Right ventricle myocardium superior (tissue), 1 donor: ENCODE measurements at places on chromosomes 11 and 22. TPM values are rescaled to one million over a fixed set of nuclear protein-coding genes. Genes with fewer than 3 reads are reported as not detected.
A peak's percentile ranks its signal among the peaks of the same experiment; 100 is the strongest.

GRCh38 chr22:22746963-22747933 is 102.8 kb downstream of the GGTLC2 start:
- no peak for DNase-seq

- DNase-seq = peak; percentile 40
Measured at GRCh38 chr11:3158821-3159220, 6.3 kb downstream of the OSBPL5 start.

- DNase-seq = no peak
Measured at GRCh38 chr11:108518581-108518980, 20.4 kb upstream of the POGLUT3 start.

DNA sequence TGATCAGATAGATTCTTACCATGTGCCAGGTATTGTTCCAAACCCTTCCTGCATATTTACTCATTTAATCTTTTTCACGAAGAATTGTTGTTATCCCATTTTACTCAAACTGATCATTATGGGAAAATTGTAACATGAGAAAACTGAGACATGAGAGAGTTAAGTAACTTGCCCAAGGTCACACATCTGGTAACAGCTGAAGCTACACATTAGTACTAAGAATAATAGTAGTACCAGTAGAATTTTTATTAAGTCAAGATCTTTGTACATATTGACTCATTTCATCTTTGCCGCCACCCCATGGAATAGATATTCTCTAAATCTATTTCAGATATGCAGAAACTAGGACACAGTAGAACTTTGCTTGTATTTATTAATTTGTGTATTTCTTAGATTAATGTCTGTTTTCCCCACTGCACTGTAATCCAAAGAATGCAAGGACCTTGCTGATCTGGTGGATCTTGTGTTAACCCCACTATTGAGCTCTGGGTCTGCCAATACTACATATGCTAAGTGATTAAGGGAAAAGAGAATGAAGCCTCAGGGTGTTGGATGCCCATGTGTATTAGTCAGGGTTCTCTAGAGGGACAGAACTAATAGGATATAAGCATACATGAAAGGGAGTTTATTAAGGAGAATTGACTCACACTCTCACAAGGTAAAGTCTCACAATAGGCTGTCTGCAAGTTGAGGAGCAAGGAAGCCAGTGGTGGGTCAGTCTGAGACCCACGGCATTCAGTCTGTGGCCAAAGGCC is 72.8 kb downstream of the PARVA start:
- no peak for DNase-seq

GRCh38 chr11:62680825-62681240 is 2.0 kb upstream of the UBXN1 start:
- DNase-seq = peak; percentile 57

GRCh38 chr11:20068691-20069090 is 91.6 kb downstream of the DBX1 start:
- DNase-seq = no peak

DNA sequence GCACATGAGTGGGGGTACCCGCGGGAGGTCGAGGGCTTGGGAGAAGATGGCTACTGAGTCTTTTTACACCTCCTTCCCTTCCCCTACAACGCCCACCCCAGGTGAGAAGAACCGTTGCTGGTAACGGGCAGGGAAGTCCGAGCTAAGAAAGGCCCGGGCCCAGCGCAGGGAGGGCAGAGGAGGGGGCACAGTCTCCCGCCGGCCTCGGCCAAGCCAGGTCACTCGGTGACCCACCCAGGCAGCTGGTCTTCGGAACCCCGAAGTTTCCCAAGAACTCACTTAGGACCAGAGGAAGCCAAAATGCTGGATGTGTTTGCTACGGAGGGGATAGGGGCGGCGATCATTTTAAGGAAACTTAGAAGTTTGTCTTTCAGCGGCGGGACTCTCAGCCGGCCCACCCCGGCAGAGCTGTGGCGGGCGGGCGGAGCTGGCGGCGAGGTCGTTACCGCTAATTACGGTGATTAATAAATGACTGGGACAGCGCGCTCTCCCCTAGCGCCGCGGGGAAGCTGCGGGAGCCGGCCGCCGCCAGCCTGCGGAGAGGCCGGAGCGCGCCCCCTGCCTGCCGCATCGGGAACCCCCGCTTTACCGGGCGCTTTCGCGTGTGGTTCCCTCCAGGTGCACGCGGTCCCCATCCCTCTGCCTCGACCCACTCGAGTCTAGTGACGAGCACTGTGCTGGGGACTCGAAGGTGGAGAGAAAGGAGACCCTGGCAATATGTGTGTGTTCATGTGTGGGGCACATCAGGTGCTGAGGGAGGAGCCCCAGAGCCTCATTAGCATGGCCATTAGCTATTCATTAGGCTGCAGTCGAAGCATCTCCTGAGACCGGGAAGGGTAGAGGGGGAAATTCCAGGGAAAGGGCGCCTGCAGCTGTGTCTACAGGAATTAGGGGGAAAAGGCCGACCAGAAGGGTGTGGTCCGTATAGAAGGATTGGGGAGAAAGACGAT is 945 bp downstream of the ROBO3 start:
- peak; percentile 60 for DNase-seq

DNA sequence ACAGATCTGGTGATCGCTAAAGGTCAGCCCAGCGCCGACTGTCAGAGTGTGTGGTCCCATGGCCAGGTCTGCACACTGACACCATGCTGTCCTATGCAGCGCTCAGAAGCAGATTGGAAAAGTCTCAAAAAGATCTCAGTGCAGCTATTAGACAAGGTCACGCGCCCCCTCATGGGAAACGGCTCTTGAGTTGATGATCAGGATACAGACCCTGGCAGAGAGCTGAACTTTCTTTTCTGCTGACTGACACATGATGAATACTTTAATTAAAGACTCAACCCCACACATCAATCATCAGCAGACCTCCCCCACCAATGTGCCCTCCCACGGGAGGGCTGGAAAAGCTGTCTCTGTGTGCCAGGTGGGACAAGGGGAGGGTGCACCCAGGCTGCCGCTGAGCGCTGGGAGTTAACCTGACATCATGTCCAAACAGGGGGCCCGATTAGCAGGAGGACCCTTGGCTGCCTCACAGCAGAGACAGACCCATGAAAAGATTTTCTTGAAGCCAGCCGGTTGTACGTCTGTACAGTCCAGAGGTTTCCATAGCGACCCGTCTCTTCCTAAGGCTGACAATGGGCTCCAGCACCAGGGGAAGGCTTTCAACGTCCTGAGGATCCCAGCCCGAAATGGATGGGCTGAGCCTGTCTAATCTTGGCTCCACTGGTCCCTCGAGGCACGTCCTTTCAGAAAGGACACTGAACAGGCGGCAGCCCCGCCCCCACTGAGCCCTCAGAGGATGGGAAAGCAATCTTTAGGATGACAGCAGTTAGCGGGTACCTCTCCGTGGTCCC is 26.9 kb downstream of the RASD2 start:
- DNase-seq = peak; percentile 63

DNA sequence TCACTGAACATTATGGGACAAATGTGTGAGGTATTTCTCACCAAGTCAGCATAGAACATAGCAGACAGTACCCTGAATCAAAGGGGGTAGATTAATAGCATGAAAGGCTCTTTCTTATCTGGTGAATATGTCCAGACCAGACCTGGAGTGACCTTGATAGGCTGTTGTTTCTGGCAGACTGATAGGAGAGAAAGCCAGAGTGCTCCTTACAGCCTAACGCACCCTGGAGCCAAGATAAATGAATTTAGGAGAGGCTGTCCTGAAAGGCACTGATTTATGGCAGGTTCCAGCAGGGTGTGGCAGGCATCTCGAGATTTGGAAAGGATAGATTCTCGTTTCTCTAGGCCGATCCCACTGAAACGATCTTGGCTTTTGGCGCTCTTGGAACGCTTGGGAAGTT is 204.6 kb downstream of the DBX1 start:
- DNase-seq = no peak

- no peak for DNase-seq
Measured at GRCh38 chr11:72328366-72329224, 84.6 kb upstream of the PHOX2A start.

DNA sequence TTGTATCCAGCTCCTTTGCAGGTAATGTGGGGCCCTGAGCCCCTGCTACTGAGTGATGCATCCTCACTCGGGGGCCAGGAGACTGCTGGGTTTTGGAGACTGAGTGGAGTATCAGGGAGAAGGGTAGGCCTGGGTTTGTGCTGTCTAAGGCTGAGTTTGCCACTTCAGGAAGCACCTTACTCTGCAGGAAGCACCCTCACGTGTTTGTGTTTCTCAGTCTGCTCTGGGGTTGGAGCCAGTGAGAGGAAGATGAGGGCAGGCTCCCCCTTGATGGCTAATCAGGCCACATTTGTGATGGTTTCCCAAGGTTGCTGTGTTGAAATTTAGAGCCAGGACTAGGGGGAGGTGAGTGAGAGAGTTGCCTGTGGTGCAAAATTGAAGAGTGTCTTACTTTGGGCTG is 13.7 kb upstream of the THY1 start:
- DNase-seq = no peak

- DNase-seq = no peak
Measured at GRCh38 chr11:94199136-94200130, 70.8 kb downstream of the PANX1 start.

- no peak for DNase-seq
Measured at GRCh38 chr11:86663291-86663690, 9.1 kb downstream of the ME3 start.

- no peak for DNase-seq
Measured at GRCh38 chr22:39724390-39724789, 153.8 kb downstream of the CACNA1I start.

GRCh38 chr11:47923667-47924066 is 56.7 kb upstream of the PTPRJ start:
- peak; percentile 72 for DNase-seq

GRCh38 chr11:17702876-17703275 is 16.5 kb upstream of the MYOD1 start:
- DNase-seq = no peak

GRCh38 chr11:28476864-28477263 is 368.7 kb downstream of the METTL15 start:
- DNase-seq = no peak

DNA sequence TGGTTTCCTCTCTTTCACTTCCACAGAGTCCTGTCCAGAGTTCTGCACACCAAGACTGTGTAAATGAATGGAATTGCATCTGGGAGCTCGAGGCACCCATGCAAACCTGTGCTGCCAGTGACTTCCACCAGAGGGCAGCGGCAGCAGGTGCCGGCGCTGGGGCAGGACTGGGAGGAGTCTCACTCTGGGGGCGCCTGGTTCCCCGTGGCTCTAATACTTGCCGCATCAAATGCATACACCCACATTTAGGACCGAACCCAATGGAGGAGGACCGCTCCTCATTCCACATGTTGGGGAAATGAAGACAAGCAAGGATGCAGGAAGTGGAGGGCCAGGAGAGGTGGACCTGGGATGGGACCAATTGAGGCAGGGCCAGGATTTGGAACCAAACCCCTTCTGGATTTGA is 1.1 kb upstream of the CD6 start:
- DNase-seq = peak; percentile 77

DNA sequence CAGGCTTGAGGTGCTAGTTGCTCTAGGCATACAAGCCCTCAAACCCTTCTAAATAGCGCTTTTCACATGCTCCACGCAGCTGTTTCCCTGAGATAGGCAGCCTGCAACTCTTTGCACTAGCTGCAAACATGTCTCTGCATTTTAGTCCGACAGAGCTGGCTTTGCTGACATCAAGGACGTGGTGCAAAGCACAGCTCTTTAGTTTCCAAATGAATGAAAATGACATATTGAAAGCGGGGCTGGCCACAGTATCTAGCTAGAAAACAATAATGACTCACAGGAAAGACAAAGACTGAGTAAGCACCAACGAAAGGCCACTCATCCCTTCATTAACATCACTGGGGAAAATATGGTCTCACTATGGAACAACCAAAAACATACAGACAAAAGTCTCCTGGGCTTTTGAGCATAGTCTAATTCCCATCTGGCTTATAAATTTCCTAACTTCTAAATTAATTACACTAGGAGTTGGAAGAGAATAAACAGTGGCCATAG is 15.3 kb upstream of the ZC3H12C start:
- DNase-seq = no peak

- no peak for DNase-seq
Measured at GRCh38 chr11:15687342-15687741, 572.6 kb downstream of the INSC start.

DNA sequence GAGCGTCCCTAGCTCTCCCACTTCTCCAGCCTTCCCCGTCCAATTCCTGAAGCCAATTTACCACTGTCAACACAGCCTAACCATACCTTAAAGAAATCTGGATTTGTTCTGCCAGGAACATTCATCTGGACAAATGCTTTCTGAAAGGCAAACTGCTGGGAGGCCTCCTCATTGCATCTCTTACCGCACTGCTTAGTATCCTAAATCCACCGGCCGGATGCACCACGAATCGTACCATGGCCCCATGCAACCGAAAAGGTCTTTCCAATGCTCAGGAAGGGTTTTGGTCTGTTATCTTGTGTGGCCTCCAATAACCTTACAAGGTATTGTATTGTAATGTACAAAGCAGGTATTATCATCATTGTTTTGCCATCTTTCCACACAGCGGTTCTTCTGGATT is 57.6 kb downstream of the MYH9 start:
- no peak for DNase-seq

- DNase-seq = no peak
Measured at GRCh38 chr22:35892192-35892591, 136.4 kb downstream of the RBFOX2 start.

DNA sequence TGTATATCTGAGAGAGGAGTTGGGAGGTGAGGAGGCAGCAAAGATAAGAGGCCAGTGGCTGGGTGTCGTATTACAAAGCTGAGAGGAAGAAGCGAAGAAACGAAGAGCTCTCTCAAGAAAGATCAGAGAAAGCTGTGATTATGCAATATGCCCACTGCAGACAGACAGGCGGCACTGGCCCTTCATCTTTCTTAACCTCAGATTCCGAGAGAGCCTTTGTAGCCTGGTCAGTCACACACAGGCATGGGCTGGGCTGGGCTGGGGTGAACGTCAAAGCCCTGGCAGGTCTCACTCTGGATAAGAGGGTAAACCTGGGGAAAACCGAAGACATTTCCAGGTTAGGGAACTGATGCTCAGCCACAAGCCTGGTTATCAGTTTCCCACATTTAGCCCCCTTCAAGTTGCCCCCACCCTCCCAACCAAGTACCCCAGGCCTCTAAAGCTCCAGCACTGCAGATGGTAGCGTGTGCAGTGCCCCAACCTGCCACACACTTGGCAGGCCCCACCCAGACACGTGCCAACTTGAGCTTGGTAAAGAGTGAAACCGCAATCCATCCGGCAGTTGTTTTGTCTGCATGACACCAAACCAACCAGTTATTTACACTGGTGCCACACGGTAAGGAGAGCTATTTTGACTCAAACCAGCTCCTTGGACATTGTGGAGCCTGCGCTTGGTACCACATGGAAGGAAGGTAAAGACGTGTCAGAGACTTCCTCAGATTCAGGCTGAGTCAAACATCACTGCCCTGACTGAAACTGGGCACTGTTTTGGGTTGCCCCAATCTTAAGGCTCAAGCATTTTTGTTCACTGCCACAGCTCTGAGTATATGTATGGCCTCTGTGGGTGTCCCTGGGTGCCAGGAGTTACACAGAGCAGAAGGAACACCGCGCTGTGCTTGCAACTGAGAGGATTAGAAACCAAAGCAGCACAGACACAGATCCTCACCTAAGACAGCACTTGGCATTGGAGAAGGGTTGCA is 135.9 kb downstream of the FDX1 start:
- no peak for DNase-seq

PLAAT5 gene
- 4.0 TPM for total RNA-seq

ROBO4 gene
- total RNA-seq = 21.9 TPM

KCTD14 gene
- total RNA-seq = not detected

OLFML1 gene
- total RNA-seq = 6.5 TPM

MRGPRF gene
- total RNA-seq = 4.9 TPM

SERPING1 gene
- total RNA-seq = 118 TPM

FGF3 gene
- total RNA-seq = not detected

C22orf15 gene
- not detected for total RNA-seq
